ENCODE measurements at places on chromosomes 3 and 15.

DNA sequence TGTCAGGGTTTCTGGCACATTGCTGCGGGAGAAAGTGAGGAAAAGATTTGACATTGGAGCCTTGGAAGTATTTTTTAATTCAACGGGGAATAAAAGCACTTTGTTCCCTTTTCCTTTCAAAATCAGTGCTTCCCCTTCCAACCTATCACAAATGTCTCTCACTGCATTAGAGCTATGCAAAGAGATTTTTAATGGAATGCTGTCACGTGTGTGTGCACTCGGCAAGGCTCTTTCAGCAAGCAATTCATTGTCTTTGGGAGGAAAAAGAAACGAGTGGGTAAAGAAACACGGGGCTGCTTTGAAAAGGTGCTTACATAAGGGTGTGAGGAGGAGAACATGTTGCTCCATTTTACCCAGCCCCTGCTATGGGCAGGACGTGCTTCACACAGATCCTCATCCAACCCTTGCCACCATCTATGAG is 490.4 kb upstream of the PROK2 start:
- no peak for DNase-seq

GRCh38 chr15:77060546-77060945 is 10.4 kb downstream of the TSPAN3 start:
- DNase-seq = peak; percentile 79

- peak; percentile 74 for DNase-seq
These were observed 546.8 kb downstream of the TBL1XR1 start for GRCh38 chr3:176650478-176650877.

DNA sequence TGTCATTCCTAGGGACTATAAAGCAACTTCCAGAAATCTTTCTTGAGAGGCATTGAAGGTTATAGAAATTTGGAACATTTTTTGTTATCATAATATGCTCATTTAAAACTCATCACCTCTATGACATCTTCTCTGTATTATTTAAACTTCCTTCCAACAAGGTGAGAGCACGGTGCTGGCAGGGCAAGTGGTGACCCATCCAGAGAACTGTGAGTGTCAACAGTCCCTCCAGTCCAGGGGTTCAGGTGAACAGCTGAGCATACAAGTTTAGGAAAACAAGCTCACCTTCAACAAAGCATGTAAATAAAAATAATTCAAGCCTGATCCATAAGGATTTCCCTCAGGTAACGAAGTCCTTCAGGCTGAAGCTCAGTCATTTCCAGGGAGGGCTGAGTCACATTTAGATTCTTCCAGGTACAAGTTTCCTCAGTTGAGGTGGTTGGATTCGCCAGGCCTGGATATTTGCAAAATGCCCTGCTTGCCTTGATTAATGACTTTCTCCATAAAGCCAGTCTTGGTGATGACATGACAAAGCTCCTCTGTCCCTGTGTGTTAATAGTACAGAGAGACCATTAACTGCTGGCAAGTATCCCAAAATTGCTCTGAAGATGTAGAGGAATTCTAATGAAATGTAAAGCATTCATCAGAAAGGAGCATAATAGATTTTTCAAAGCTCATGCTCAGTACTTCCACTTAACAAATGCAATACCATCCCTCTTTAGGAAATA is 263.6 kb upstream of the GADL1 start:
- DNase-seq = peak; percentile 35

- DNase-seq = no peak
These were observed 83.0 kb upstream of the DLG1 start for GRCh38 chr3:197381371-197381770.

GRCh38 chr3:28699283-28699682 is 350.7 kb upstream of the AZI2 start:
- peak; percentile 4 for DNase-seq

DNA sequence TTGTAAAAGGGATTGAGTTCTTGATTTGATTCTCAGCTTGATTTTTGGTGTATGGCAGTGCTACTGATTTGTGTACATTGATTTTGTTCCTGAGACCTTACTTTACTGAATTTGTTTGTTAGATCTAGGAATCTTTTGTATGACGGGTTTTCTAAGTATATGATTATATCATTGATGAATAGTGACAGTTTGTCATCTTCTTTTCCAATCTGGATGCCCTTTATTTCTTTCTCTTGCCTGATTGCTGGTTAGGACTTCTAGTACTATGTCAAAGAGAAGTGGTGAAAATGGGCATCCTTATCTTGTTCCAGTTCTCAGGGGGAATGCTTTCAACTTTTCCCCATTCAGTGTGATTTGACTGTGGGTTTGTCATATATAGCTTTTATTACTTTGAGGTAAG is 103.0 kb downstream of the DOCK3 start:
- no peak for DNase-seq

- DNase-seq = peak; percentile 87
These were observed 42.7 kb downstream of the EIF2AK4 start for GRCh38 chr15:39976291-39977274.

GRCh38 chr15:62564886-62565633 is 400.0 kb upstream of the C2CD4B start:
- no peak for DNase-seq

- no peak for DNase-seq
These were observed 185.9 kb upstream of the LINGO1 start for GRCh38 chr15:77818484-77819047.

DNA sequence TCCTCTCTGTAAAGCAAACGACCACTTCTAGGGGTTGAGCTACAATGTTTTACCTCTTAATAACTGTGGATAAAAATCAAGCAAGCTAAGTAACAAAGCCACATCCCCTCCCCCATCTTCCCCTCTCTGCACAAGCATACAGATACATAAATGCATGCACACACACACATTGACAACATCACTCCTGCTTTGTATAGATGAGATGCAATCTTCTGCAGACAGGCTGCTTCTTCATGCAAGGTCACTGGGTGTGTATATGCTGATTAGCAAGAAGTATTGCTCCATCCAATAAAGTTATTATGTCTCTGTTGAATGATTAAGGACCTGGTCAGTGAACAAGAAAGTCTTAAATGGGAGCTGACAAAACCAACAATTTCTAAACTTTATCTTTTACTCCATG is 8.8 kb upstream of the ATP11B start:
- DNase-seq = no peak

GRCh38 chr3:106022913-106023312 is 154.1 kb upstream of the CBLB start:
- DNase-seq = no peak

DNA sequence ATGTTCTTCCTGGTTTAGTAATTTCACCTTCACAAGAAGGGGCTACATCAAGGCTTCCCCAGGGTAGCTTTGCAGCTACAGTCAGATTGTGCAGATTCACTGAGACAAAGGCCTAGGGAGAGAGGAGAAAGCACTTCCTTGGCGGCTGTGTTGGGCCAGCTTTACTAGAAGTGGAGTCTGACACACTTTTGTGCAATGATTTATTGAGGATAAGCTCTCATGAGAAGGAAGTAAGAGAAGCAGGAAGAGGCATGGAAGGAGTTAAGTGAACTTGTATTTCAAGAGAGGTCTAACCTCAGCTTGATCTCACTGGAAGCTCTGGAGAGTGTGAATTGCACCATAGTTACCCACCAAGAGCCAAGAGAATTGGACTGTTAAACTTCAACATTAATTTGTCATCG is 78.9 kb downstream of the TGFBR2 start:
- DNase-seq = no peak

DNA sequence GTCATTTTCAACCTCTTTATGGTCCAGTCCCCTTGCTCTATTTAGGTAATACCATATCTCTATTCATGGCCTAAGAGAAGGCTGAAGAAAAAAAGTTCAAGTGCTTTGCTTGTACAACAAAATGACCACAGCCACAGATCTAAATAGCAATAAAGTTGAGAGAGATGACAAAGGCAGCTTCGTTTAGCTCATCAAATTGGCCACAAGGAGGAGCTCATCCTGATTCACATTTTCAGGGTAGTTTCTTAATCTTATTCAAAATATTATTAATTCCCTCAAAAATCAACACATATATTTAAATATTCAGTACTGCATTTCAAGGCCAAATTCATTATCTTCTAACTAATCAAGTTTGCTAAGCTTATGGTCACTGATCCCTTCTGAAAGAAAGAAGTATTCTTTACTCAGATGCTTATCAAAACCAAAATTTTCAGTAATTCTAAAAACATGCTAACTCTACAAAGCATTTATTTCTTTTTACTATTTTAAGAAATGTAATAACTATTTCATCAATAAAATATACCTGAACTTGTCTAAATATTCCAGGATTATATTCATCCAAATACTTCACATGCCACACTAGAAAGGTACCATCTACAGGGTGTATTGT is 85.5 kb downstream of the DMXL2 start:
- DNase-seq = peak; percentile 56

DNA sequence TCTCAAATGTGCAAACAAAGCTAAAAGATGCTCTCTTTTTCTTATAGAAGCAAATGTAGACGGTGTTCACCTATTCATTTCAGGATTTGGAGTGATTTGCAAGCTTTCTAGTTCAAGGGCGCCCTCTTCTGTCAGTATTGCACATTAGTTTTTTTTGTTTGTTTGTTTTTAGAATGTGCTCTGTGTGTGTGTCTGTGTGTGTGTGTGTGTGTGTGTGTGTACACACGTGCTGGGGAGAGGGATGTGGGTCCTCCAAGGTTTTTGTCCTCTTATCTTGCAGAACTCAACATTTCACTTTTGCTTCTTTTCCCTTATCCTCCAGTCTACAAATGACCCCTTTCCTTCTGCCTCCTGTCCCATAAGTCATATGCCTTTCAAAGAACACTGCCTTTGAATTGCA is 23.5 kb downstream of the DNAH1 start:
- peak; percentile 73 for DNase-seq

DNA sequence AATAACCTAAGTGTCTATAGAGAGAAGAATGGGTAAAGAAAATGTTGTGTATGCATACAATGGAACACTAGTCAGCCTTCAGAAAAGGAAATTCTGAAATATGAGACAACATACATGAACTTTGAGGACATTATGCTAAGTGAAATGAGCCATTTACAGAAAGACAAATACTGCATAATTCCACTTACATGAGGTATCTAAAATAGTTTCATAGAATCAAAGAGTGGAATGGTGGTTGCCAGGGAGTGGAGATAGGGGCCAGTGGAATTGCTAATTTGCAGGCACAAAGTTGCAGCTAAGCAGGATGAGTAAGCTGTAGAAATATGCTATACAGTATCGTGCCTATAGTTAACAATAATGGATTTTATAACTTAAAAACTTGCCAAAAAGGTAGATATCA is 779.6 kb upstream of the ARPP21 start:
- no peak for DNase-seq

DNA sequence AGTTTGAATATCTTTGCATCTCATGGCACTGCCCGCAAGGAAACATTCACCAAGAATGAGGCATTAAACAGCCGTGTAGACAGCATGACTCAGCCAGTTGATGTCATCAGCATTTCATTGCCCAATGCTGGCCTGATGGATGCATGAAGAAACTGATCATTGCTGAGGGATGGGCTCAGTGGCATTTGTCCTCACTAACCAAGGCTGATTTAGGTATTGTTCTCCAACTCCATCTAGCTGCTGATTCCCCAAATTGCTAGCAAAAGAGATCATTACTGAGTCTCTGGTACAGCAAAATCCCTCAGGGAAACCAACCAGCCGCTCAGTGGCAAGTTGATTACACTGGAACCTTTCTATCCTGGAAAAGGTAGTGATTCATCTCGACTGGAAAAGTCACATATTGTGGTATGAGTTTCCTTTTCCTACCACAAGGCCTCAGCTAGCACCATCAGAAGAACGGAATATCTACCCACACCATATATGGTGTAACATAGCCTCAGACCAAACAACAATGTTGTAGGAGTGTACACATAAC is 186.5 kb upstream of the GAP43 start:
- peak; percentile 97 for DNase-seq

DNA sequence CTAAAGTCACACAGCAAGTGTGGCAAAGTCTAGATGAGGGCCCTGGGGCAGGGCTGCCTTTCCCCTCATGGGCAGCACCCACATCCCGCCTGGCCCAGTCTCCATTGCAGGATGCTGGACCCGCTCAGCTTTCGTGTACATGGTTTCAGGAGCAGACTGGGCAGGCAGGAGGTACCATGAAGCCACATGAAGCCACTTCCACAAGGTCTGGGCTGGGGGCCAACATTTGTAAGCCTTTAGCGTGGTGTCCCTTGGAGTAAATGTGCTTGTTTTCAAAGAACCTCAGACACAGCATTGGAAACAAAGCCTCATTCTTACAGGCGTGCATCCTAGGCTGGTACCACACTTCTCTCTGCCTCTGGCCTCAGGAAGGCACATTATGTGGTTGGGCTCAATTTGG is 34.5 kb downstream of the UMPS start:
- DNase-seq = no peak

DNA sequence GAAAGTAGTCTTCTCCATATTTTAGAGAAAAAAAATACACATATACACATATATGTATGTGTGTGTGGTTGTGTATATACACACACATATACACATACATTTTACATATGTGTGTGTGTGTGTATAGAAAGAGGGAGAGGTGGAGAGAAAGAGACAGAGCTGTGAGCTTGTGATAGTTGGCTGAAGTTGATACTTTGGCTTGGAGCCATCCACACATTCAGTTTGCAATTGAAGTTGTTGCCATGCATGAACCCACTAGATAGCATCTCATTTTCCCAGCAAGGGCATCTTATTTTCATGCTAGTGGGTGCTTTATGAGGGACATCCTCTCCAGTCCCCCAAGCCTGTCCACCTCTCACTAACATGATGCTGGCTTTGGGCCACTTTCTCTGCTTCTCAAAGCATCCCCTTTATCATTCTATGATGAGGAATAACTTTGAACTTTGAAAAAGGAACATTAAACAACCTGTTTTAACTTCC is 228.6 kb downstream of the ZNF621 start:
- DNase-seq = no peak

GRCh38 chr3:43769885-43770425 is 79.2 kb downstream of the ABHD5 start:
- DNase-seq = no peak

DNA sequence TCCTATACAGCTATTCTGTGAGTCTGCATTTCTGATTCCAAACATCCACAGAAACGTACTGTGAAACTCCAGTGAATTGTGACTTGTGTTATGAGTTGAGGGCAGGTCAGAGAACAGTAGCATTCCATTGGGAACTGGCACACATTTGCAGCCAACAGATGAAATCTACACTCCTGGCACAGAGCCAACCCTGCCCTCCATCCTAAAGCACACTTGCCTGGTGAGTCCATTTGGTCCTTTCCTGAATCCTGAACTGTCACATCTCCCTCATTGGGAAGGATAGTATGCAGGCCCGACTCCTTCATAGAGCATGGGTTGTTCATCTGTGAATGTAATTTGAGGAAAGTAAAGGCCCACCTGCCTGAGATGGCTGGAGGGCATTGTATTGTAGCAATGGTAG is 314.3 kb upstream of the RASGRP1 start:
- no peak for DNase-seq

GRCh38 chr15:93312891-93313486 is 224.0 kb upstream of the RGMA start:
- no peak for DNase-seq

DNA sequence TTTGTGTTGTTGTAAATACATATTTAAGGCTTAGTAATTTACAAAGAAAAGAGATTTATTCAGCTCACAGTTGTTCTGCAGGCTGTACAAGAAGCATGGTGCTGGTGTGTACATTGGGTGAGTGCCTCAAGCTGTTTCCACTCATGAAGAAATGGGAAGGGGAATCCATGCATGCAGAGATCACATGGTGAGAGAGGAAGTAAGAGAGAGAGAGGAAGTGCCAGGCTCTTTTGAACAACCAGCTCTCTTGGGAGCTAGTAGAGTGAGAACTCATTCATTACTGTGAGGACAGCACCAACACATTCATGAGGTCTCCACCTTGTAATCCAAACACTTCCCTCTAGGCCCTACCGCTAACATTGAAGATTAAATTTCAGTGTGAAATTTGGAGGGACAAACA is 909.2 kb downstream of the NSUN3 start:
- DNase-seq = no peak

GRCh38 chr3:19725000-19725399 is 209.0 kb downstream of the EFHB start:
- no peak for DNase-seq

Measured in GM23248 (cell line).